Activated CD8-positive, alpha-beta T cell treated with anti-CD3 and anti-CD28 coated beads, Interleukin-2, amount 10 ng/mL, durations not matched to agents 7 days and 5 days (primary cell): ENCODE measurements at places on chromosomes 5 and 9. TPM values are rescaled to one million over a fixed set of nuclear protein-coding genes. Genes with fewer than 3 reads are reported as not detected.

- DNase-seq: no peak
Observed at GRCh38 chr9:123967323-123967722, 37.4 kb upstream of the DENND1A start.

Gene TLR4
- 0.16 TPM for total RNA-seq

- no peak for DNase-seq
Observed at GRCh38 chr5:173108914-173109313, 35.4 kb upstream of the BNIP1 start.

Gene UBQLN1
- 98.2 TPM for total RNA-seq

GRCh38 chr9:14314424-14314928 is 535 bp upstream of the NFIB start:
- DNase-seq: no peak

GRCh38 chr9:96660692-96661248 is 5.7 kb upstream of the PRXL2C start:
- no peak for DNase-seq

DNA sequence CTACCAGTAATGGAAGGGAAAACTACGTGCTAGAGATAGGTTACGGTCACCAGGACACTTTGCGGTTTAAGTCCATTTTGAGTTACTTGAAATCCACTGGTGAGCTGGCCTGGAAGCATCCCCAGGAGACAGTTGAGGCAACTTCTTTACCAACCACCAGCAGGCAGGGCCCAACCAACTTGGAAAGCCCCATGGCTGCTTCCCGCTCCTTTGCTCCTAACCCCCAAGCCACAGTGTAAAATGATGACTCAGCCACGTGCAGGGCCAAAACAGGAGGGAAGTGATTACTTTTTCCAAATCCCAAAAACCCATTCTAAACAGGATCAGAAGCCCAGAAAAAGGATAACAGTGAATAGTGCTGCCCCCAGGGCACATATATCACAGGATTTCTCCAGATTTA is 87.4 kb downstream of the PAX5 start:
- no peak for DNase-seq

- no peak for DNase-seq
Observed at GRCh38 chr9:14868418-14868771, 41.8 kb downstream of the FREM1 start.

DNA sequence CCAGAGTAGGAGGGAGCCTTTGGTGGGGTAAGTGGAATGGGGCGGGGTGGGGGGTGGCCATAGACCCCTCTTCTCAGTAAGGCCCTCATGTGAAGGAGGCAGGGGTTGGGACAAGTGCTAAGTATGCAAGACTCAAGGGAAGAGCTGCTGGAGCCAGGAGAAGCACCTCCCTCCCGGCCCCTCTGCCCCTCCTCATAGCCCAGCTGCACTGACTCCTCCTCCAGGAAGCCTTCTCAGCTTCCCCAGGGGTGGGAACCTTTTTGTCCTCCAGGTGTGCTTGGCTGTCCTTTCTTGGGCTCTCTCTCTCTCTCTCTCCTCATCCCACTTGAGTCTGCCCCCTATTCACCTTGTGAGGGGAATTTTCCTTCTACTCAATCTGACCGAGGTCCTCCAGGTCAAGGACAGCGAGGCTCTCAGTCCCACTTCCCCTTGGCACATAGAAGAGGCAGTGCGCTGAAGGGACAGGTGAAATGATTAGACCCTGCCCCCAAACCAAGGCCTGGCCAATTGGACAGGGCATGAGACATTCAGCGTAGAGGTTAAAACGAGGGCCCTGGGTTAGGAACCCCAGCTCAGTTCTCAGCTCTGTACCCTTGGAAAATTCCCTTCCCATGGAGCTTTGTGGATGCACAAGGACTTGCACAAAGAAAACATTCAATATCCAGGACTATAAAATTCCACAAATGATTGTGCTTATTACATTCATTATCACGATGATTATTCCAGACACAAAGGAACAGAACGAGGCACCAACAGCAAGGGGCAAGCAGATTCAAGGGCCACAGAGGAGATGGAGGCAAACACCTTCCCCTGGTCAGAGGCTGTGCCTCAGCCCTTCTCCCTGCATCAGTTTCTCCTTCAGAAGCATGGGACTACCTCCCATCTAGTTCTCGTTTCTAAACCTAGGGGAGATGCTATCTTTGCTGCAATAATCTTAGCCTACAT is 45.6 kb upstream of the IL17B start:
- no peak for DNase-seq

GRCh38 chr9:87069690-87070089 is 122.4 kb upstream of the GAS1 start:
- DNase-seq: no peak

- no peak for DNase-seq
Observed at GRCh38 chr5:128774605-128775004, 190.7 kb upstream of the SLC27A6 start.

- no peak for DNase-seq
Observed at GRCh38 chr5:14853685-14854084, 17.9 kb downstream of the ANKH start.

Gene SPATA31D1
- total RNA-seq: not detected

DNA sequence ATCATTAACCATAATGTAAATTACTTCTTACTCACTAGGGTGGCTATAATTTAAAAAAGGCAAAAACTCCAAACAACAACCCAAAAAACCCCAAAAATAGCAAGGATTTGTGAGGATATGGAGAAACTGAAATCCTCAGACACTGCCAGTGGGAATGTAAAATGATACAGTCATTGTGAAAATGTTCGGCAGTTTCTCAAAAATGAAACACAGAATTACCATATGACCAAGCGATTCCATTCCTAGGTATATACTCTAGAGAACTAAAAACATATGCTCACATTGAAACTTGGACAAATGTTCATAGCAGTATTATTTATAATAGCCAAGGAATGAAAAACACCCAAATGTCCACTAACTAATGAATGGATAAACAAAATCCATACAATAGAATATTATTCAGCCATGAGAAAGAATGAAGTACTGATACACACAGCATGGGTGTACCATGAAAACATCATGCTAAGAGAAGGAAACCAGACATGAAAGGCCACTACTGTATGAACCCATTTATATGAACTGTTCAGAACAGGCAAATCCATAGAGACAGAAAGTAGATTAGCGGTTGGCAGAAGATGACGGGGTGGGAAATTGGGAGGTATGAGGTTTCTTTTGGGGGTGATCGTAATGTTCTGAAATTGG is 119.1 kb downstream of the MAPKAP1 start:
- DNase-seq: no peak

GRCh38 chr5:113760486-113760885 is 247.0 kb downstream of the YTHDC2 start:
- no peak for DNase-seq

Gene SET
- total RNA-seq: 607 TPM

Gene DRD1
- not detected for total RNA-seq

Gene GPX3
- not detected for total RNA-seq

Gene CD274
- total RNA-seq: 4.0 TPM

DNA sequence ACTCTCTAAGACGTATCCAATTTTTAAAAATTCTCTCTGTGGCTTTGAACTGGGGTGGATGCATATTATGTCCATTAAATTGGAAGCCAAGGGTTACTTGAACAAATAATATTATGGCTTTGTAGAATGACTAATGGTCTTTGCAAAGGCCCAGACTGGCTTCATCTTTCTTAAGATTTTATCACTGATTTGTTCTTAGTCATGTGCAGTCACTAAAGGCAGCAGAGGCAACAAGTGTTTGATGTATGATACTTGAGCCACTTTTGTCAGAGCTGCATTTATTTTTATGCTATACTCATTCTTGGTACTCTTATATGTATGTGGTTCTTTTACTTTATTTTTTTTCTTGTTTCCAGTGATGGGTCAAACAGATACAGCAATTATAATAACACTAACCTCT is 152.2 kb downstream of the NR2F1-AS1 start:
- no peak for DNase-seq

DNA sequence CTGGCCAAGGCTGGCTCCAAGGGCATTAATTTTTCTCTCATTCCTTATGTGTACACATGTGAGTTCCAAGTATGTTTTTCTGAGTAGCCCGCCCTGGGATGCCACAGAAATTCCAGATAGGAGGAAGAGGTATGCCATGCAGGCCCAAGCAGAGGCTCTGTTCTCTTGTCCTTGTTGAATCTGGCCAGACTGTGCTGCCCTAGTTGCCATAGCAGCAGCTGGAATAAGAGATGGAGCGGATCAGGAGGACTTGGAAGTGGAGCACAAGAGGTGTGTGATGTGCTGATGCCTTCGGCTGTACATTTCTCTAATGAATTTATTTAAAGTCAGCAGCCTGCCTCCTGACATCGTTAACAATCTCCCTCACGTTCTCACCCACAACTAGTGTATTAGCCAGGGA is 235.6 kb upstream of the RPS23 start:
- DNase-seq: no peak

Gene UBAP2
- 56.1 TPM for total RNA-seq

DNA sequence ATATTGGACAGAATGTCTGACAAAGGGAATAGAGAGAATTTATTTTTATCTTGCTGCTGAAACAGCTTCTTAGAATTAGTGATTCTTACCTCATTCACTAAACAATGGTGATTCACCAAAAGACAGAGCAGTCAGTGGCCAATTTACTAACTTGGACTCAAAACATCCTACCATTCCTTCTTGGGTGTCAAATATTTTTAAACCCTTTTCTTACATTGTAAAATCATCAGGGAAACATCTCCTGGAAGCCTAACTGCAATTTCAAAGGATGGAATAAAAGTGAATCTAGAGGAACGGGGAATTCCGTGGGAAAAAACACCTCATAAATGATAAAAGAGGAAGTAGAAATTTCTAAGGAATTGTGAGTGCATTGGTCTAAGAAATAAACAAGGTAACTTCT is 97.7 kb downstream of the LHFPL2 start:
- DNase-seq: no peak

DNA sequence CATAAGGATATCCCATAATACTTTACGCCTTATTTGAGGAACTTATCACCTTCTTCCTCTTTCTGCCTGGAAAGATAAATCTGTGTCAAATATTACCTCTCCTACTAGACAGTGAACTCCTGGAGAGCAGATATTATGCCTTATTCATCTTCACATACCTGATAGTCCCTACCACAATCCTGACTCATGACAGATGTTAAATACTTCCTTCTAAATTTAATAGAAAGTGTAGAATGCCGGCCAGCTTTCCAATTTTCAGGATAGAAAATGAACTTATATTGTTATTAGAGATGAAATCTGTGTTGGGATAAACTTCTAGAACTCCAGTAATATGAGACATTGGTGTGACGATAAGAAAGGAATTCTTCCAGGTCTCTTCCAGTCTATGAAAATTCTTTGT is 89.0 kb downstream of the GCNT4 start:
- no peak for DNase-seq

- DNase-seq: peak; percentile 82
Observed at GRCh38 chr9:34633851-34634550, 3.6 kb downstream of the SIGMAR1 start.

Gene ENC1
- 0.50 TPM for total RNA-seq
